ENCODE measurements at places on chromosomes 12 and 14. TPM values are rescaled to one million over a fixed set of nuclear protein-coding genes. Genes with fewer than 3 reads are reported as not detected.

KRT78 gene
- not detected for total RNA-seq

DNA sequence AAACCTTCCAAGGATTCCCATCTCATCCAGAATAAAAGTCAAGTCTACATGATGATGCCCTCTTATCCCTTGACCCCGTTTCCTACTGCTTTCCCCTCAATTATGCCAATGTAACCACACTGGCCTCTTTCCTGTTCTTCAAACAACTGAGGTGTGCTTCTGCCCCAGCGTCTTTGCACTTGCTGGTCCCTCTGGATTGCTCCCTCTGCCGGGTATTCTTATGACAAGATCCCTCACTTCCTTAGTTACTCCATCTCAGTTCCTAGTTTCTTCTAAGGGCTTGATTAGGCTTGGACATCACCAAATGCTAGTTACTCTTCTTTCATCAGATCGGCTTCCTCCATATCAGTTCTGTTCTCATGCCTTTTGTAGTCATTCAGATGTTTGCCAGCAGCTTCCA is 32.7 kb upstream of the PELI2 start:
- no peak for DNase-seq

GRCh38 chr12:22755629-22756028 is 130.7 kb downstream of the ETNK1 start:
- DNase-seq = no peak

GRCh38 chr14:75751296-75751695 is 90.2 kb downstream of the TTLL5 start:
- DNase-seq = no peak

DNA sequence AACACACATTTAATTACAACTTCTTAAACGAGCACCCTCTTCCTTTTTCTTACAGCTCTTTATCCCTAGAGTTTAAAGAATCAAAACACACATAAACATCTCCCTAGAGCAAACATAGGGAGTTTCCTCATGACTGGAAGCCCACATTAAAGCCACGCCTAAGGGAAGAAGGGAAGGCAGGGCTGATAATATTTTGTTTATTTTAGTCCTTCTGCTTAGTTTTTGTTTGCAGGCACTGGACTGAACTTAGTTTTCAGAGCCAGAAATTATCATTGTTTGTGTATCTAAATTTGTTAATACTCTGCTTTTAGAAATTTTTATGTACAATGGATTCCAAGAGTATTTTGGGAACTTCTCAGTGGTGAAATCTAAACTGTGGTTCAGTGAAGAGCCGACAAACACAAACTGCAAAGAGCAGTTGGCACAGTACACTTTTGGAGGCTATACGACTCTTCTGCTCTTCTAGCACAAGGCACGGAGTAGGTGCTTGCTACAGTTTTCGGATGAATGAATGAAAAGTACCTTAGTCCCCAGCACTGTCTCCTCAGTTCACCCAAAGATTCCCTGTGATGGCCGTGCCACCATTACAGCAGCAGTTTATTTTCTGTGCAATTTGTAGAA is 17.6 kb upstream of the AMIGO2 start:
- no peak for DNase-seq

PLEK2 gene
- total RNA-seq = not detected

CYP46A1 gene
- total RNA-seq = not detected

DNA sequence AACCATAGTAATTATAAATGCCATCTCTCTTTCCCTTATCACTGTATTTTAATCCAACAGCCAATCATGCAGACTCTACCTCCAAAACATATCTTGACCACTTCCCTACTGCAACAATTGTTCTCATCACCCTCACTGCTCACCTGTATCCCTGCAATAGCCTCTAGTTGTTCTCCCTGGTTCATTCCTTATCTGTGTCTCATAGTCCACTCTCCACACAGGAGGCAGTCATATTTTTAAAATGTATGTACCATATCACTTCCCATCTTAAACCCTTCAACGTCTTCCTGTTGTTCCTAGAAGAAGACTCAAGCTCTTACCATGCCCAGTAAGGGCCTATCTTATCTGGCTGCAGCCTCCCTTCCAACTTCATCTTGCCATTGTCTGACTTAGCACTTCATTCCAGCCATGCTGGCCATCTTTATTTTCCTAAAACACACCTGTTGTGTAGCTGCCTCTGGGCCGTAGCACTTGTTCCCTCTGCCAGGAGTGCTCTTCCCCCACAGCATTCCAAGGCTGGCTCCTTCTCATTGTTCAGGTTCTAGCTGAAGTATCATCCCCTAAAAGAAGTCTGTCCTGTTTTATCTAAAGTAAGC is 27.8 kb upstream of the BHLHE41 start:
- no peak for DNase-seq

P2RX2 gene
- total RNA-seq = not detected
